ENCODE measurements at places on chromosomes 7 and 10.
A peak's percentile ranks its signal among the peaks of the same experiment; 100 is the strongest.

- DNase-seq: no peak
Observed at GRCh38 chr10:126387931-126388911, at the start of gene ADAM12. TSS of gene ADAM12 (minus strand) at chr10:126388477. CDS start at chr10:126388145, 332 bp downstream.

GRCh38 chr7:133070562-133070961 is 11.3 kb downstream of the CHCHD3 start:
- DNase-seq: no peak

- DNase-seq: no peak
Observed at GRCh38 chr7:153027210-153027609, 267.7 kb downstream of the ACTR3B start.

DNA sequence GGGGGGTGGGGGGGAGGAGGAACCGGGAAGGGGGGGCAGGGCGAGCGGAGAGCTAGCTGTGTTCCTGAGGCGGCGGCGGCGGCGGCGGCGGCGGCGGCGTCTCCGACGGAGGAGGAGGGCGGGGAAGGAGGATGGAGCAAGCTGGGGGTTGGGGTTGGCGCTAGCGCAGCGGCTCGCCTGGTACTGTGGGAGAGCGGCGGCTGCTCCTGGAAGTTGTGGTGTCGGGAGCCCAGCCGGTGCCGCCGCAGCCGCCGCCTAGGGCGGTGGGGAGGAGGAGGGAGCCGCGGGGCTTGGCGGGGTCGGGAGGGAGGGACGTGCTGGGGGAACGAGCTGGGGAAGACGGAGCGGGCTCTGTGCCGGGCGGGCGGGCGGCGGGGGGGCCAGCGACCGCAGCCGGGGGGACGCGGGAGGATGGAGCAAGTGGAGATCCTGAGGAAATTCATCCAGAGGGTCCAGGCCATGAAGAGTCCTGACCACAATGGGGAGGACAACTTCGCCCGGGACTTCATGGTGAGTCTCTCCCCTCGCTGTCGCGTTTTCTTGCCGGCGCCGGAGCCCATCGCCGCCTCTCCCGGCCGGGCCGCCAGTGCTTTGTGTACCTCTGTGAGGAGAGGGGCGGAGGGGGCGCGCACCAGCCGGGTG is at the start of gene PTPN12:
TSS of gene PTPN12 (plus strand) at position 160 of the 642 bp plus-strand sequence. CDS start at position 412, 252 bp downstream.
- peak; percentile 68 for DNase-seq

- DNase-seq: no peak
Observed at GRCh38 chr7:137909042-137909441, 62.3 kb upstream of the DGKI start.

- no peak for DNase-seq
Observed at GRCh38 chr7:82723411-82723810, 279.8 kb upstream of the CACNA2D1 start.

- no peak for DNase-seq
Observed at GRCh38 chr10:36117231-36117630, 475.1 kb upstream of the FZD8 start.

GRCh38 chr7:51080622-51081269 is 235.9 kb downstream of the COBL start:
- DNase-seq: no peak

- DNase-seq: no peak
Observed at GRCh38 chr10:117134056-117134305, 4.1 kb downstream of the VAX1 start.

GRCh38 chr7:69430384-69431021 is 167.8 kb upstream of the AUTS2 start:
- DNase-seq: no peak

DNA sequence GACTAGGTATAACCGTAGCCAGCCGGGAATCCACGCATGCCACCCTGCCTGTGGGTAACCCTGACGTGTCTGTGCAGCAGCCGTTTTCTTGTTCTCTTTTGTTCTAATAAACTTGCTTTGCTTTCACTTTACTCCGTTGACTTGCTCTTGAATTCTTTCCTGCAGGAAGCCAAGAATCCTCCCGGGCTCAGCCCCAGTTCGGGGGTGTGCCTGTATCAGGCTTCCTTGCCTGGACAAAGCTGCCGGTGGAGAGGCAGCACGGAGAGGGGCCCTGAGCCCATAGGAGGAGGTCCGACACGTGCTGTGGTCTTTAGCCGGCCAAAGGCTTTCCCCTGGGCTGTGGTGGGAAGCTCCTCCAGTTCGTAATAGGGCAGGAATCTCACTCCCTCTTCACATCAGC is 256.5 kb upstream of the PPP2R2D start:
- no peak for DNase-seq

- no peak for DNase-seq
Observed at GRCh38 chr7:140134039-140134438, 42.7 kb downstream of the KDM7A start.

- no peak for DNase-seq
Observed at GRCh38 chr10:126908225-126908624, 3.0 kb downstream of the DOCK1 start.

DNA sequence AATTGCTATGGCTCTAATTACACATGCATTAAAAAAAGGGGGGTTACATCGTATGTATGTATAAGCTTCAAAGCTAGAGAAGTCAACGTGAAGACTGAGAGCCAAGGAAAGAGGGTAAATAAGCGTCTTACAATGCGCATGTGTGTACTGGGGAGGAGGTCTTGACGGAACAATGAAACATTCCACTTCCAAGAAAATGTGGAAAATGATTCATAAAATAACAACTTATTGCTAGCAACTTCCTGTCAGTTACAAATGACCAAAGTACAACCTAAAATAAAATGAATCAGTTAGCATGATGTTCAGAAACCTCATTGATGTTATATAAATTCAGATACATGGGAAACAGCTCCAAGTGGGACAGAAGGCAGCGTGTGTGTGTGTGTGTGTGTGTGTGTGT is 104.1 kb upstream of the RHEB start:
- no peak for DNase-seq

- DNase-seq: no peak
Observed at GRCh38 chr7:104469166-104469820, 140.9 kb downstream of the LHFPL3 start.

GRCh38 chr10:106708506-106708905 is 456.0 kb downstream of the SORCS1 start:
- no peak for DNase-seq

- peak; percentile 52 for DNase-seq
Observed at GRCh38 chr10:34319197-34319846, 495.8 kb downstream of the PARD3 start.

DNA sequence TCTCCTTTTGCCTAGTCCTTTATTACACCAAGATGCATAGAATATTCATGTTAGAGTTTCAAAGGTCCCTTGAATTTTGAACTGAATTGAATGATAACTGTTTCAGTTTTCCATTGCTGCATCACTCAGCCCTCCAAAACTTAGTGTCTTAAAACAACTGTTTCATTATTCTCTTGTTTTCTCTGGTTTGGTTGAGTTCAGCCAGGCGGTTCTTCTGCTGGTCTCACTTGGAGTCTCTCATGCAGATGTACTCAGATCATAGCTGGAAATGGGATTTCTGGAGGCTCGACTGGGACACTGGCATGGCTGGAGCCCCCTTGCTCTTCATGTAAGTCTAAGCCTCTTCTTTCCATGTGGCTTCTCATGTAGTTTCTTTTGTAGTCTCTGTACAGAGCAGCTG is 107.2 kb upstream of the MKI67 start:
- DNase-seq: no peak

GRCh38 chr7:152140560-152140959 is 115.1 kb downstream of the GALNT11 start:
- no peak for DNase-seq

All from lower leg skin (tissue), 4 donors.